Pulmonary artery endothelial cell (primary cell): ENCODE measurements at places on chromosomes 4 and X.

DNA sequence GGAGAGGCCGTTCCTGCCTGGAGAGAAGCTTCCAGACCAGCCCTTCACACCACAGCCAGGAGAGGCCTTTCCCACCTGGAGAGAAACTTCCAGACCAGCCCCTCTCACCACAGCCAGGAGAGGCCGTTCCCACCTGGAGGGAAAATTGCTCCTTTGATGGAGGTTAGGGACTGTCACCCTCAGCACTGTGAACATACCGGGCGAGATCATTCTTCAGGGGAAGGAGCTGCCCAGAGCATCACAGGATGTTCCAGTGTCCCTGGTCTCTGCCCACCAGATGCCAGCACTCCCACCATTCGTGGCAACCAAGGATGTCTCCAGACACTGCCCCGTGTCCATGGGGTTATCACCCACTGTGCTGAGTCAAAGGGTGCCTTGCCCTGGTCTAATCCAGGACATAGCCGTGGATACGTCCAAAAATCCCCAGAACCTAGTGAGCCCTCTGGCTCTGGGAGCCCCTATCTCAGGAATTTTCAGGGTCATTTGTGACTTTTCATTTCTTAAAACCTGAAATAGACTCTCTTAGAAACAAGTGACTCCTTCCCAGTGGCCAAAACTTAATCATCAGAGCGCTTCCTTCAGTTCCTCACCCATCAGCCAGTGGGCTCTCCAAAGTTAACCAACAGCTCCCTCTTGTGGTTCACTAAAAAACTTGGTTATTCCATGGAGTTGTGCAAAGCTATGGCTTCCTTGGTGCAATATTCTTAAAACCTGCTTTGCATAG lies 80.2 kb downstream of the CRMP1 start:
- DNase-seq: peak; percentile 30

GRCh38 chr4:6474053-6474568 lies 1.7 kb upstream of the PPP2R2C start:
- DNase-seq: no peak

GRCh38 chr4:41142376-41143310 lies 71.7 kb downstream of the APBB2 start:
- no peak for DNase-seq

- no peak for DNase-seq
These were observed 19.2 kb downstream of the FLNA start for GRCh38 chrX:154355094-154355775.

DNA sequence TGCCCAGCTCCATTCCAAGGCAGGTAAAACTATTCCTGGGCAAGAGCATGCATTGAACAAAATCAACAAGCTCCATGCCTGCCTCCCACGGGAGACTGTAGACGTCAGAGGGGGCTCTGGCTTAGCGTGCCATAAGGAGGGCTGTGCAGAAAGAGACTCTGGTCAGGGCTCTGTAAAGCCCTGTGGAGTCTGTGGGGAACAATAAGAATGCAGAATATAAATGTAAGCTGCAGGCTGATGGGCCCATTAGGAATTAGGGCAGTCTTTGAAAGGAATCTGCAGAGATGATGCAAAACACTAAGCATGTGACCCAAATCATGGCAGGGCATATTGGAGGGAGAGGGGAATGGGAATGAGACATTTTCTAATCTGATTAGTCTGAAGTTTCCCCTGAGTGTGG lies 170.3 kb downstream of the EFHC2 start:
- no peak for DNase-seq

GRCh38 chr4:26474551-26474950 lies 15.7 kb downstream of the CCKAR start:
- DNase-seq: no peak

DNA sequence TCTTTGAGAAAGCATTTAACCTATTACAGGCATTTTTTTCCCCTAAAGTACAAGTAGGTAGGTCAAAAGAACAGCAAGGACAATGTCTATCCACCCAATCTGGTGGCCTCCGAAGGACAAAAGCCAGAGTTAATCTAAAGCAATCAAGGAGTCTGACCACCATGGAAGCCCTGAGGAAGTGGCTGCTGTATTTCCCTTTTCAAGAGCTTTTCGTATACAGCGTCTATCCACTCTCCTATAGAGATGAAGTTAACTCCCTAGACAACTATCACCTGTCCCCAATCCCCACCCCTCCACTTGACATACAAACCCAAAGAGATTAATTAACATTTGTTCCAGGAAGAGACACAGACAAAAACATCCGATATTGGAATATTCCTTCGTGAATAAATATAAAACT lies 85.5 kb downstream of the SNCA start:
- DNase-seq: no peak

DNA sequence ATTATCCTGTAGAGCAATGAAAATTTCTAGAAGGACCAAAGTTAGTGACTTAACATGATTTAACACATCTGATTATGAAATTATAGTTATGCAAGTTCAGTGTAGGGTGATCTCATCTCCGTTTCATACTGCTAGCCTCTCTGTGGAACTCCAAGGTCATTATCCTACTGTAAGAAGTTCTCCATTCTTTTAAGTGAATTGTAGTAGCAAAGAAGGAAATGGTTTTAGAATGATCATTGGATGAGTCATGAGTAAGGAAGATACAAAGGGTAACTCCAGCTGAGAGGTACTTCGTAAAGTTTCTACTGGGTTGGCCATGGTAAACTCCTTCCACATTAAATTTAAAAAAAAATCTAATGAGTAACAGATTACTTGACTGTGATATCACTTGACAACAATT lies 215.0 kb upstream of the GIMD1 start:
- DNase-seq: peak; percentile 82

DNA sequence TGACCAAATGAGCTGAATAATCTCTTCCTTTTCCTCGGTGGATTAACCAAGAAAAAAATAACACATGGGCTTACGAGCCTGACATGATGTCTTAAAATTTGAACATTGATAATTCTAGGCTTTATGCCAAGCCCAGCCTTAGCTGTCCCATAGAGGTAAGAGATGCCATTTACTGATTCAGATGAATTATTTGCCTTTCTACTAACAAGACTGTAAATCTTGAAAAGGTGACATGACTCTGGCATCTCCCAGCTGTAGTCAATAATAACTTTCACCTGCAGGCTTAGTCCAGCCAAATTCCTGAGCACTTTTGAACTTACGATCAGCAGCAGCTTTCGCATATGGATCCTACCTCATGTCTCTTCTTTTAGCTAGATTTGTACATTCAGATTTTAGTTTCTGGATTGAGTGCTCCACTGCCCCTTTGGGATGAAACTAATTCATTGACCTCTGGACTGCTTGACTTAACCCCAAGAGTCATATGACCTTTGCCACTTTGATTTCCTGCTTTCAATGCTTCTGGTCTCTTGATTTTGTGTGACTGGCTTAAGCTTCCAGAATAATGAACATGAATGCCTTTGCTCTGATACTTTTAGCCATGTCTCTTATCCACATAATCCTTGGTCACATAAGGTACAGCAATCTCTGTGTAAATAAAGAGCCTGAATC lies 876.4 kb upstream of the SLIT2 start:
- no peak for DNase-seq

- no peak for DNase-seq
These were observed 9.1 kb downstream of the NSG1 start for GRCh38 chr4:4395849-4396627.

GRCh38 chr4:153062652-153063168 lies 126.6 kb downstream of the FHDC1 start:
- no peak for DNase-seq

- no peak for DNase-seq
These were observed 1.7 kb downstream of the PDLIM5 start for GRCh38 chr4:94453391-94453963.
